ENCODE measurements at places on chromosomes 2 and 18.

DNA sequence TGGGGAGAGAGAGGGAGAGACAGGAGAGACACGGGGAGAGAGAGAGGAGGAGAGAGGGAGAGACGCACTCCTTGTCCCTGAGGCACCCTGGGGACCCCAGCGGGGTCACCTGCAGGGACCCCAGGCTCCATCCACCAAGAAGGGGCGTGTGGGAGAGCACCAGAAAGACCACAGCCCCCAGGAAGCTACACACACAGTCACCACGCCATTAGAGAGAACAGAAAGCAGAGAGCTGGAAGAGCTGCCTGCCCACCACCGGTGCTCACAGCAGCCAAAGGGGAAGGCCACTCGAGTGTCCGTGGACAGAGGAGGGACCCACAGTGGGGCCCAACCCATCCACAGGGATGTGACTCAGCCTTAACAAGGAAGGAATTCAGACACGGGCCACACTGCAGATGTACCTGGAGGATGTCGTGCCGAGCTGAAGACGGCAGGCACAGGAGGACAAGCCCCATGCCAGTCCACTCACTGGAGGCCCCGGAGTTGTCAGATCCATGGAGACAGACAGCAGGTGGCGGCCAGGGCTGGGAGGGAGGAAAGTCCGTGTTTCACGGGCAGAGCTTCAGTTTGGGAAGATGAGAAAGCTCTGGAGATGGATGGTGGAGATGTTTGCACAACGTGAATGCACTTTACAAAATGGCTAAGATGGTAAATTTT, 11.5 kb upstream of the NFATC1 start:
- DNase-seq = no peak

DNA sequence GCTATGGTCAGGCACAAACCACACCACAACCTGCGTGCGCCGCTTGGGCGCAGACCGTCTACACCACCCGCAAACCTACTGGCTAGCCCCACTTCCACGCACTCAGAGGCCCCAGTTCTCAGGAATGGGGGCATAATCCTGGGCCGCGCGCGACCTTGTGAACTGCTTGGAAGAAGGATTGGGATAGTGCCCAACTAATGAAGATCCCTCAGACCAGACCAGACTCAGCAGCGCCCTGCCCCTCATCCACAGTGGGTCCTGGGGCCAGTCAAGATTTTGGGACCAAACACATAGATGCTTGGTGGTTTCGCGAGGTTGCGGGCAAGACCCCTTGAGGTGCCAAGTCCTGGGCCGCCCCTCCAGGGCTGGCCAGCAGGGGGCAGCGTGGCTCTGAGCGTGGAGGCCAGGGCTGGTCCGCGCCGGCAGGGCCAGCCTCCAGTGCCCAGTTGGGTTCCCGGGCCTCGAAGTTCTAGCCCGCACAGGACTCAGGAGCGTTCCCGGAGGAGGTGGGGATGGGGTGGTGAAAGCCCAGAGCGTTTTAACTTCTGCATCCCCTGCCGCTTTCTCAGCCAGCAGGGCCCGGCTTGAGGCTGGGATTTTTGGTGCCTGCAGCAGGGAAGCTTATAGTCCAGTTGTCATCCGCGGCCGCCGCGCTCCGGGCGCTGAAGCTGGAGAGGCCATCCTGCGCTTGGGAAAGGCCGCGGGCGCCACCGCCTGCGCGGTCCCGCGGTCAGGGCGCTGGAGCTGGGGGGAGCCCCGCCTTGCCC, 8.3 kb downstream of the OSR1 start:
- no peak for DNase-seq

GRCh38 chr2:1609485-1610095, 134.7 kb downstream of the PXDN start:
- DNase-seq = no peak

GRCh38 chr2:53568469-53568868, 199.1 kb upstream of the CHAC2 start:
- DNase-seq = no peak

DNA sequence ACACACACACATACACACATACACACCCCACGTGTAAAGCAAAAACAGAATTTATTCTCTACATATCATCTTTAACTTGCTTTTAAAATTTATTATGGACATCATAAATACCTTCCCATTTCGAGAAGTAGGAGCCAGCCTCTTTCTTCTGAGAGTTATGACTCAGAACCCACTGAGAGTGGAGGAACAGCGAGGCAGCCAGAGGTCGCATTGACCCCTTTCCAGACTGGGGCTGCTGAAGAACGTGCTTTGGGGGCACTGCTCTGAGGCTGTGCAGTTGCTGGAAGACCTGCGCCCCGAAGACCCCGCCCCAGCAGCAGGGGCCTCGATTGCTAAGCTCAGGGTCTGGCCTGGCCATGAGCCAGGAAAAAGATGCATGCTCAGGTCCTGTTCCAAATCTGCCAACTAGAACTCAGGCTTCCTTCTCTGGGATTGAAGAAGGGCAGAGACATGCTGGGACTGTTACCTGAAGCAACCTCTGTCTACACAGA, 133.8 kb upstream of the TWIST2 start:
- no peak for DNase-seq
